ENCODE measurements at places on chromosomes 7 and 10.

- DNase-seq, result no peak
These were observed 28.6 kb downstream of the REEP3 start for GRCh38 chr10:63549810-63550209.

GRCh38 chr10:74628136-74628535 lies 198.3 kb upstream of the KAT6B start:
- no peak for DNase-seq

DNA sequence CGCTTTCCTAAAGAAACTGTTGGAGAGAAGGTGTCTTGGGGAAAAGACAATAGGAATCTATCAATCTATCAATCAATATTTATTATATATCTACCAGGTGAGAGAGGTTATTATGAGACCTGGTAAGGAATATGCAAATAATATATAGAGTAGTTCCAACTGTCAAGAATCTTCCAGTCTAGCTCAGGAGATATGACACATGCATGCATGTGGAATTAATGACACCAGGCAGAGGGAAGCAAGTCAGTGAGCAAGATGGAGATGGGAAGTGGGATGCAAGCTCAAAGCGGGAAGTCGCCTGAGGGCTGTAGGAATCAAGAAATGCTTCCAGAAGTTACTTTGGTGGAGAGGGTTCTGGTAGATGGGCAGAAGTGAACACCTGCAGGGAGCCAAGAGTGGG lies 187.4 kb upstream of the NRP1 start:
- no peak for DNase-seq

- no peak for DNase-seq
These were observed 9.5 kb downstream of the DDC start for GRCh38 chr7:50555594-50556140.

DNA sequence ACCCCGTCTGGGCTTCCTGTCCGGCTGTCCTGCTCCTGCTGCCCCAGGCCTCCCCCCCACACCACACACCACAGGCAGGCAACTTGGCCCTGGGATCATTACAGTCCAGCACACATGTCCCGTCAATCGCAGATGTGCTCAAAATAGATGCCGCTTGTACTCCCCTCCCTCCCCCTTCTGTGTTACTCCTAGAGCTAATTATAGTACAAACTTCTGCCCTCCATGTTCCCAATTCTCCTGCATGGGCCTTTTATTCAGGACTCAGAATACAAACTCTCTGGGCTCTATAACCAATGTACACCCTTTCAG lies at the start of gene SYNPO2L:
Gene SYNPO2L, minus strand, starts transcription at position 40 of the 309 bp plus-strand sequence. CDS start 107 bp downstream, outside the sequence.
- DNase-seq, result no peak

DNA sequence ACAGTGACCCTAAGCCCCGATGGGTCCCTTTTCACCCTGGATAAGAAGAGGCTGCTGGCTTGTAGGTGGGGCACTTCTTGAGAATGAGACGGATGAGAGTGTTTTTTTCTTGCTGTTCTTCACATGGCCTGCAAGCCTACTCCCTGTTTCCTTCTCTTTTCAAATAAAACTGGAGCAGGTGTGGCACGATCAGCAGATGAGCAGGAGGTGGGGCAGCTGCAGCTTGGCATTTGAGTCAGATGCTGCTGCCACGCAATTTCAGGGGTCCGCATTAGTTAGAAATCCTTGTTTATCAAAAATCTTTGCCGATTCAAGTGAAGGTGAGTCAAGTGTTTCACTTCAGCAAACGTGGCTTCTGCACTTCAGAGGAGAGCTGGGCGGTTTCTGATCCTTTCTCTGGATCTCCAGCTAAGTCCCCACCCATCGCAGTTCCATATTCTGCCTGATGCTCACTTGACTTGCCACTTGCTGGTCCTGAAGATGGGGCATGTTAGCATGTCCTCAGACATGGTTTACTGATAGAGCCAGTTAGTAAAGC lies 20.8 kb downstream of the WDFY4 start:
- no peak for DNase-seq

GRCh38 chr7:77329466-77330168 lies 86.5 kb downstream of the GSAP start:
- DNase-seq, result no peak

DNA sequence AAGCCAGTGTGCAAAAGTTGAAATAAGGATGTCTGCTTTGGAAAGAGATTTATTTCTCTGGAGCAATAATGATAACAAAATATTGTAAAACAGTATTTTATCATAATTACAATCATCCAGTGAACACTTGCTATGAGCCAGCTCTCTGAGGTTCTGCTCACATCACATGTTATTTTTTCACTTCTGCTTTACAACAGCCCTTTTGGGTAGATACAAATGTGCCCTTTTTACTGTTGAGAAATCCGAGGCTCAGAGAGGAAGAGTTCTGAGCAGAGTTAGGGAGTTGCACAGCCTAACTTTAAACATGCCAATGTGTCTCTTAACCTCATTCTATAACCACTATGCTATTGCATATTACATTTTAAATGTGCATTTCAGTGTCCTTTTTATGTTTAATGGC lies 232.6 kb upstream of the CDC14C start:
- DNase-seq, result no peak

DNA sequence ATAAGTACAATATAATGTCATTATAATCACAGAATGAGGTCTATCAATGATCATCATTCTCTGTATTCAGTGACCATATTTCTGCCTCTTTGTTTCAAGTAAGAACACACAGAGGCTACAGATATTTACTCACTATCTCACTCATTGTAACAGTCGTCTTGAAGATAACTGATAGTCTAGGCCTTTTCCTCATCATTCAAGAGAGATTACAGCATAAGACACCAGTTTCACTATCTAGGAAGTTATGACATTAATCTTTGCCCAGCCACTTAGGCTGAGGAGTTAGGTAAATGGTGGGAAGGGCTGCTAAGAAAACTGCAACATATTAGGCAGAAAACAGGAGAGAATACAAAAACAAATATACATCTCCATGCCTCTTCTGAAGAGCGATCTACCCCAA lies 125.3 kb downstream of the CHCHD3 start:
- DNase-seq, result no peak

DNA sequence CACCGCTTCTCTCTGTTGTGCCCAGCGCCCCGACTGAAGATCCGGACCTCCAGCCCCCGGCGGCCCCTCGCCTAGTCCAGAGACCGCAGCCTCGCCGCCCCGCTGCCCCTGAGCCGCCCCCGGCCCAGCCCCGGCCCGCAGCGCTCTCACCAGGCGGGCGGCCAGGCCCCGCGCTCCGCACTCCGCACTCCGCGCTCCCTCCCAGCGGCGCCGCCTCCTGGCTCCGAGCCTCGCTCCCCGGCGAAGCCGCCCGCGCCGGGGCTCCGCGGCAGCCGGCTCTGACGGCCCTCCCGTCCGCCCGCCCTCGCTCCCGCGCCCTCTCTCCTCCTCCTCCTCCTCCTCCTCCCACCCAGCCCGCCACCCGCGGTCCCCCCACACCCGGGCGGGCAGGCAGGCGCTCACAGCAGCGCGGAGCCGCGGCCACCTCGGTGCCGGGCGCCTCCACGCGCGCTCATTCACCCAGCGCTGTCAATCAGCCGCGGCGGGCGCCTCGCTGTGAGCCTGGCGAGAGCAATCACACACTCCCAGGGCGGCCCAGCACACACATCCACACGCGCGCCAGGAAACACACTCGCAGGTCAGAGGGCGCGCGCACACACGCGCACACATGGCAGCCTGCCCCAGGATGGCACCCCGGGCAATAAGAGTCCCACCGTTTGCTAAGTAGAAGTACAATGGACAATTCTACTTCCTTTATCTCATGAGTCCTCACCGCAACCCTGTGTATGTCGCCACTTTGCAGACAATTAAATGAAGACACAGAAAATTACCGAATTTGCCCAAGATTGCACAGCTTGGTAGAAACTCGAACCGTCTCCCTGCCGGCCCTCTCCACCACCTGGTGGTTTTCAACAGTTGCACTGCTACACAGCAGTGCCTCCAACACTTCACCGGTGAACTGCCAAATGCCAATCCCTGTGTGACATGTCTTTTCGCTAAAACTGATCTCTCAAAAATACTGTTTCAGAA lies at the start of gene PRRT4:
Gene PRRT4, minus strand, starts transcription at position 280 of the 969 bp plus-strand sequence.
- DNase-seq, result no peak

DNA sequence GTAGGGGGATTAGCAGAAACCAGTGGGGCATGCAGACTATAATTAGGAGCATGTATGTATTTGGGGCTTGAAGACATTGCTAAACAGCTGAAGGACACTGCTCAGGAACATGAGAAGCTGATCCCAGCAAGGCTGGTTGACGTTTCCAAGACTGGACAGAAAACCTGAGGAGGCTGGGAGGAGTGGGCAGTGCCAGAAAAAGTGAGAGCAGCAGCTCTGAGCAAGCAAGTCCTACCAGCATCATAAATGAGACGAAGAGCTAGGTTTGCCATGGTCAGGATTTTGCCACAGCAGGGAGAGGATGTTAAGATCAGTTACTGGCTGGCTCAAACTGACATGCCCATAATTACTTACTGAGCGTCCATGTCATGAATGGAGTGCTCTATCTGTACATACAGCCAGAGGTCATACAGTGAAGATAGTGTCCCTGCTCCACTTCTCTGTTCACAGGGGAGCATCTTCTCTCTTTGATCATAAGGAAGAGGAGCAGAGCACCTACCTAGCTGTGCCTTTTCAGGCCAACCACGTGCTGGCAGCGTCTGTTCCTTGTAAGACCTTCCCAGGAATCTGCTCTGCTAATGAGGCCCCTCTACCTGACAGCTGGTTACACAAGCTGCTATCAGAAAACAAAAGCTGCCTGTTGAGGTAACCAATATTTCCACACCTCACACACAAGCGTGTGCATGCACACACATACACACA lies 44.7 kb downstream of the PDE1C start:
- DNase-seq, result no peak

DNA sequence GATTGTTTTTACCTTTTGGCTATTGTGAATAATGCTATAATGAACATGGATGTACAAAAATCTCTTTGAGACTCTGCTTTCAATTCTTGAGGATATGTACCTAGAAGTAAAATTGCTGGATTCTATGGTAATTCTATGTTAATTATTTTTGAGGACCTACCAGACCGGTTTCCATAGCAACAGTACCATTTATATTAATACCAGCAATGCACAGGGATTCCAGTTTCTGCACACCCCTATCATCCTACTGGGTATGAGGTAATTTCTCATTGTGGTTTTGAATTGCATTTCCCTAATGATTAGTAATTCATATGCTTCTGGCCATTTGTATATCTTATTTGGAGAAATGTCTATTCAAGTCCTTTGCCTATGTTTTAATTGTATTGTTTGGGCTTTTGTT lies 9.9 kb upstream of the PPP1R9A start:
- DNase-seq, result no peak

DNA sequence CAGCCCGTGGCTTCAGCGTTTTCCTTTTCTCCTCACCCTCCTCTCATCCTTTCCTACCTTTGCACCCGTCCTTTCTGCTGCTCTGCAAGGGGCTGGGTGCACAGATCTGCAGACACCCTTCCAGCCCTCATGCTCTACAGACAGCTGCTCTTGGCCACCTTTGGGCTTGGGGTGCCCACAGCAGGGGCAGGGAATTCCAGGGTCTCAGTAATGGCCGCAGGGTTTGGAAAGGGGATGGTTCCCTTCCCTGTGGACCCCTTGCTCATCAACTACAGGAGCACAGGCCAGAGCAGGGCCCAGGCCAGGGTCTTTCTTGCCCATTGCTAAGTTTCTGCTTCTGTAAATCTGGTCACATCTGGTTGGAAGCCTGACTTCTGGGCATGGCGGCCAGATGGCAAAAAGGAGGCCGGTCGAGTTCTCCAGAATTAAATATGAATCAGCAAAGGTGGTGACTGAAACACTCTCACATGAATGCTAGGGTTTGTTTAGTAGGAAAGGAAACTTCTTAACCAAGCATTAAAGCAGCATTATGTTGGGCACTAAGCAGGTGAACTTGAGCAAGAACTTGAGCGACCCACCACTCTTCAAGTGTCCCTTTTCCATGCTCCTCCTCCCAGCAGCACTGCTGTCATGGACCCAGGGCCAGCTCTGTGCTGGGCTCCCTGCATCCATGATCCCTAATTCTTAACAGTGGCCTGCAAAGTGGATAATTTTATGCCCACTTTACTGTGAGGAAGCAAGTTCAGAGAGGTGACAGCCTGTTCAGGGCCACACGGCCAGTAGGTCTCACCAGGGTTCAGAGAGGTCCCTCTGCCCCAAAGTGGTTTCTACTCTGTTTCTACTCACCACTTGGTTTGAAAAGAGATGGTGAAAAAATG lies 1.5 kb downstream of the ECHDC3 start:
- no peak for DNase-seq

GRCh38 chr7:140209866-140210609 lies 33.3 kb upstream of the KDM7A start:
- no peak for DNase-seq

- no peak for DNase-seq
These were observed 27.0 kb downstream of the C10orf120 start for GRCh38 chr10:122672655-122673054.

GRCh38 chr7:66837007-66837406 lies 84.0 kb upstream of the TMEM248 start:
- DNase-seq, result peak; percentile 12

DNA sequence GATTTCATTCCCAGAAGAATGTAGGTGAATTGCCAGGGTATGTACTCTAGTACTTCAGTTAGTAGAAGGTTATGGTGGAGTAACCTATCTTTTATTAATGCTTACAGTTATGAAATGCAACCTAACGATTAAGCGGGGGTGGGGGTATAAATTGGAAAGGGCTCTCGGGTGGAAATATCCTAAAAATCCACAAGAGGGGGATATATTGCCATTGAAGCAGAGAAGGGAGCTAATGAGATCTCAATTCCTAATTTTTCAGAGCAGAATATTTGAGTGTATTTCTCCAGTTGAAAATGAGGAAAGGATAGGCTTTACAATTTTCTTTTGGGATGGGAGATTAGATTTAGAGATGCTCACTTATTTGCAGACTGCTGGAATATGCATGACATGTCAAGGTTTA lies 90.8 kb downstream of the DNAJB9 start:
- DNase-seq, result no peak

- DNase-seq, result no peak
These were observed 265.2 kb upstream of the LYZL1 start for GRCh38 chr10:29023678-29024077.

GRCh38 chr7:95517870-95518269 lies 32.1 kb downstream of the ASB4 start:
- no peak for DNase-seq

- no peak for DNase-seq
These were observed 10.7 kb downstream of the GRK5 start for GRCh38 chr10:119217991-119218490.

GRCh38 chr10:129161150-129161549 lies 305.9 kb upstream of the MGMT start:
- DNase-seq, result no peak

- DNase-seq, result no peak
These were observed 21.3 kb downstream of the CCDC71L start for GRCh38 chr7:106639476-106640334.

GRCh38 chr10:33134011-33134751 lies 176.2 kb upstream of the ITGB1 start:
- DNase-seq, result no peak

DNA sequence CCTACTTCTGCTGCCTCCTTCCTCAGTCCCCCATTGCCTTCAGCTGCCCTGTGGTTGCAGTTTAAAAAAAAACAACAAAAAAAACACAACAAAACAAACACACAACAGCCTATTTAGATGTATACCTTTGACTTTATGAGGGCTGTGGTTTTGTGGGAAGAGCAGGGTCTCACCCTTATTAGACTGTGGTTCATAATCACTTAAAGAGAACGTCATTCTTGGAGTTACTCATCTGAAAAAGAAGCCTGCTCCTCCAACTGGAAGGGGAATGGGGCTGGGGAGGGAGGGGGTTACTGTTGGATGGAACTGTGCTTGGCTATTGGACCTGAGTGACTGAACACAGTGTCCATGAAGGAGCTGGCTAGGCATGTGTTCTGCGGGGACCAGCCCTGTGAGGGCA lies 48.1 kb downstream of the SDK1 start:
- no peak for DNase-seq
